Stromal cell of bone marrow (primary cell): ENCODE measurements at places on chromosomes 16 and 17.
A peak's percentile ranks its signal among the peaks of the same experiment; 100 is the strongest.

- DNase-seq = no peak
These were observed 6.8 kb downstream of the PCTP start for GRCh38 chr17:55757659-55758058.

DNA sequence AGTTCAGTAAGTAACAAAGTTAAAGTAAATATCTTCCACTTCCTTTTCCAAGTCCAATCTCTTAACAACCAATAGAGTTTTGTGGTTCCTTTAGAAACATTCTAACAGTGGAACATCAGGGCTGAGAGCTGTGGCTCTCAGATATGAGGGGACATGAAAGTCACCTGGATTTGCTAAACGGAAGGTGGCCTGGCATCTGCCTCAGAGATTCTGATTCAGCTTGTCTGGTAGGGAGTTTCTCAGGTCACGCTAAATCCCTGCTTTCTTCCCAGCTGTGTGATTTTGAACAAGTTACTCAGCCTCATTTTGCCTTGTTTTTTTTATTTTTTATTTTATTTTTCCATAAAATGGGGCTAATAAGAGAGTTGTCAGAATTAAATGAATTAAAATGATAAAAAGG, 411.0 kb upstream of the CDH11 start:
- DNase-seq = no peak

DNA sequence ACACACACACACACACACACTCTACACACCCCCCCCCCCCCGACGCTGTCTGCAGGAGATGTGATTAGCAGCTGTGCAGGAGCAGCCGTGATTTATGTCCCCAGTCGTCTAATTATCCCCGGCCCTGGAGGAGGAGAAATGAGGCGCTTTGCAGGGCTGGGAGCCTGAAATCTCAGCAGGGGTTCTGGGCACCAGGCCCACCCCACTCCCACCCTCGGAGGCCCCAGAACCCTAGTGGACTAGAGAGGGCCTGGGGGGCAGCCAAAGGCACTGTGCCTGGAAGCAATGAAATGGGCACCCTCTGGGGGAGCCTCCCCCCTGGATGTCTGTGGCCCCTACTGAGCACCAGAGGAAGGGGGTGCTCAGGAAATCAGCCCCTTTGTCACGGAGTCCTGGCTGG, 134.2 kb upstream of the CIBAR2 start:
- no peak for DNase-seq

GRCh38 chr16:12258861-12259645, 282.5 kb downstream of the SNX29 start:
- DNase-seq = no peak

GRCh38 chr17:78128551-78129350, at the start of gene TMC6:
Gene TMC6, minus strand, starts transcription at chr17:78128755. Its CDS starts 1,923 bp downstream, at chr17:78126832.
- no peak for DNase-seq

DNA sequence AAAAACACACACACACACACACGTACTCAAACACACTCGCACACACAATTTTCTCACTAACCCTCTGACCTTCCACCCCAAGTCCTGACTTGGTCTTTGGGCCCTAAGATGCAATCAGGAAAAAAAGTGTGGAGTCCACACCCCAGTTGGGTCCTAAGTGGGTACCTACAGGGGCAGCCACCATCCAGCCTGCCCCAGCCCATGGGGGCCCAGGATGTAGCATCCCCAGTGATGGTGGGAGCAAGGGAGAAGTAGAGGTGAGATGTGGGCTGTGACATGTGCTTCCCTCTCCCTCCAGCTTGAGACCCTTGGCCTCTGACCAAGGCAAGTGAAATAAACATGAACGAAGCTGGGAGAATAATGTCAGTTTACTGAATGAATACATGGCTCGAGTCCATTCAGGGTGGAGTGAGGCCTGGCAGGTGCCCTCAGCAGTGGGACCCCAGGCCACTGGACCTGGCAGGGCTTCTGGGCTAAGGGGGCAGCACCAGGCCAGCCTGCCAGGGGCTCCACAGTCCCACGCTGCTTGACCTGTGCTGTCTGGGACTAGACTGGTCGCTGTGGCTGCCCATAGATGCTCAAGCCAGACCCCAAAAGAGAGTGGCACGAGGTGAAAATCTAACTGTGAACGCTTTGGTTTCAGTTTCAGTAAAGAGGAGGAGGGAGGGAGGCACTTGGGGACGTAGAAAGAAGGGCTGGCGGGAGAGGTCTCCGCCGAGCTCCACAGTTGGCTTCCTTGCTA, 73.7 kb downstream of the MRC2 start:
- no peak for DNase-seq

DNA sequence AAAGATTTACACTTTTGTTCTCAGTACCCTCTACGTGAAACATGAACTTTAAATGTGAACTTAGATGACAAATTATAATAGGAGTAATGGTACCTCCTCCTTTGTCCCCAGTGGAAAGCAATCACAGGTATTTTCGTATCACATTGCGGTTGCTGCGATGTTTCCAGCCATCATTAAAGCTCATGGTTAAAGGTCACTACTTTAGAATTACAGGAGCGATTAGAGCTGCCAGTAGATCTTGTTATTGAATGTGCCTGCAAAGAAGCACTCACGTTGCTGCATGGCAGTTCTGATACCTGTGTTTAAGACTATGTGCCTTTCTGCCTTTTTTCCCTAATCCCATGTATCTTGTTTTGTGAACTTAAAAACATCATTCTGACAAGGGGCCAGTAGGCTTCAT, 301.0 kb downstream of the CPPED1 start:
- DNase-seq = no peak

DNA sequence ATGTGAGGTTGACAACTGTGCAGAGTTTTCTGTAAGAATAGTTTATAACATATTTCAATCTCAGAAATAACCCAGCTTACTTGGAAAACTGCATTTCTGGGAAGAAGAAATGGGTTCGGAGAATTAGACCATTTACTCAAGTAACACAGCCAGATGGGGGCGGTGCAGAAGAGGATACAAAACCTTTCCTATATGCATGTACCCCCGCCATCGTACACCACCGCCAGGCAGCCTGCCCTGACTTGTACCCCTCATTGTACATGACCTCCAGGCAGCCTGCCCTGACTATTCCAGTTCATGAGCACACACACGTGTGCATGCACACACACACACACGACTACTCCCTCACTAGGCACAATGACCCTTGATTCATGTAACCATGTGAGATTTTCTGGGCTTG, 154.0 kb downstream of the C16orf78 start:
- DNase-seq = no peak

DNA sequence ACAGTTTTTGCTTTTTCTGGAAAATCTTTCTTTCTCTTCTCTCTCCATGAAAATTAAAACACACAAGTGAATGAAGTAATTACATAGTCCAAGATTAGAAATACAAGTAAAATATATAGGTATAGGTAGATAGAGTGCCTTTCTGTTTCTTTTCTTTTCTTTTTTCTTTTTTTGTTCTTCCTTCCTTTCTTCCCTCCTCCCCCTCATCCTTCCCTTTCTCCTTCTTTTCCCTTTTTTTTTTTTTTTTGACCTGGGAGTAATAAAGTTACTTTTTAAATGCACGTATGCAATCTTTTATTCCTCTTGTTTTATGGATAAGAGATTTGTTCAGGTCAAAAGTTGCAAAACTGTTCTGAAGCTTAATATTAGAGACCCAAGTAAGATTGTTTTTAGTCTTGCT, 34.6 kb upstream of the KCNJ2 start:
- no peak for DNase-seq

GRCh38 chr17:38676706-38677504, 2.1 kb upstream of the EPOP start:
- peak; percentile 71 for DNase-seq

DNA sequence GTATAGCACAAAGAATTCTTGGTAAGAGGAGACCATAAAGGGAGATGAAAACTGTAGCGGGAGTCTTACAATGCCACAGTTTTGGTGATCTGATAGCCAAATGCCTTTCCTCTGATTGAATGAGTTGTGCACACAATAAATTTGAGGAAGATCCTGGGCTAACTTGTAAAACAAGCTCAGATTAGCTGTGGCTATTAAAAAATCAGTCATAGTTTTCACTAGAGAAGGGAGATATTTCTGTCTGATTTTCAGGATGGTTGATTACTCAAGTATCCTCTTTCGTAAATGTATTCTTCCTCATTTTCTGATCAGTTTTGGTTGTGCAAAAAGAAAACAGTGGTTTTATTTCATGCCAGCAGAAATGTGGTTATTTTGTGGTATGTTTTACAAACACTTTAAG, 9.1 kb upstream of the METTL9 start:
- DNase-seq = no peak

DNA sequence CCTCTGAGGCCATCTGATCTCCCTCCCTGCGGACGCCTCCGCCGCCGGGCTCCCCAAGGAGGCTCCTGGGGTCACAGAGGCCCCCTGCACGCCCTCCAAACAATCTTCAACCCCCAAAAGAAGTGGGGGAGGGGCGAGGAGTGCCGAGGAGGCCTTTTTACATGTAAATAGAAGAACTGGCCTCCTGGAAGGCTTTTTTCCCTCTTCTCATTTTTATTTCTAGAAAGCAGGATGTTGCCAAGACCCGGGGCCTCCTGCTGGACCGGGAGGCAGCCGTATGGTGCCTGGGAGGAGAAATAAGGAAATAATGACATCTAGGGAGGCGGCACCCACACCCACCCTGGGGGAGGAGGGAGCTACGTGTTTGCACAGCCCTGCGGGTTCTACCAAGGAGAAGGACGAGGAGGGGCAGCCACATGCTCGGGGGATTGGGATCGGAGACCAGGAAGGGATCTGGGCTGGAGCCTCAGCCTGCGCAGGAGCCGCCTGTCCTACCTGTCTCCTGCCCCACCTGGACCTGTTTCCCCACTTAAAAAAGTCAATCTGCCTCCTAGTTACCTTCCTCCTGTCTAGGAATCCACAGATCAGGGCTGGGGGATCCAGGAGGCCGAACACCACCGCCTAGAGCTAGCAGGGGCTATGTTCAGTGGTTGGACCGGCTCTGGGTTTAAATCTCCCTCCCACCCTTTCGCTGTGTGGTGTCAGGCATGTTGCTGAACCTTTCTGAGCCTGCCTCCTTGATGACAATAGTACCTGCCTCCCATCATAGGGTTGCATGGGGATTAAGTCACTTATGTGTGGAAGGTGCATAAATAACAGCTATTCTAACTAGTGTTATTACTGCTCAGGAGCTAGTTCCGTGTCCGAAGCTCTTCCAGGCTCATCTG, 175.7 kb upstream of the GSE1 start:
- DNase-seq = no peak

DNA sequence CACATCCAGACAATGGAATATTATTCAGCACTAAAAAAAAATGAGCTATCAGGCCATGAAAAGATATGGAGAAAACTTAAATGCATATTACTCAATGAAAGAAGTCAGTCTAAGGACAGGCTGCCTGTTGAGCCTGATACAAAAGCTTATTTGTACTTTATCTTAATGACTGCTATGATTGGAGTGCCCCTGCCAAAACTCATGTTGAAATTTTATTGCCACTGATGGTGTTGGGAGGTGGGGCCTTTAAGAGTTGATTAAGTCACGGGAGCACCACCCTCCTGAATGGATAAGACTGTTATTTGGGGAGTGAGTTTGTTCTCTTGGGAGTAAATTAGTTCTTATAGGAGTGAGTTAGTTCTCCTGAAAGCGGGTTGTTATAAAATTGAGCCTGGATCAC, 9.9 kb downstream of the C17orf67 start:
- no peak for DNase-seq

DNA sequence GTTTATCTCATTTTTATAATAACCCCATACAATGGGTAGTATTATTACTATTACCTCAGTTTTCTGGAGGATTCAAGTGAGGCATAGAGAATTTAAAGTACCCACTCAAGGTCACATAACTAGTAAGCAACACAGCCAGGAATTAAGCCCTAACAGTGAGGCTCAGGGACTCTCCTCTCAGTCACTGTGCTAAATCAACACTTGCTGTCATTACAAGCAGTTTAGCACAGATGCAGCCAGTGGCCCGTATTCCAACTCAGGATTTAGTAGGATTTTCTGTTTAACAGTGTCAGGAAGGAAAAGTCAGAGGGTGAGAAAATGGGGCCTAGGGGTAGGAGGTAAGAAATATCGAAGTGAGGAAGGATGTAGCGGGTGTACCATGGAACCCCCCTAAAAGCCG, 536.9 kb downstream of the TMEM114 start:
- DNase-seq = no peak

GRCh38 chr16:30546115-30546514, 11.5 kb upstream of the ZNF747 start:
- no peak for DNase-seq

DNA sequence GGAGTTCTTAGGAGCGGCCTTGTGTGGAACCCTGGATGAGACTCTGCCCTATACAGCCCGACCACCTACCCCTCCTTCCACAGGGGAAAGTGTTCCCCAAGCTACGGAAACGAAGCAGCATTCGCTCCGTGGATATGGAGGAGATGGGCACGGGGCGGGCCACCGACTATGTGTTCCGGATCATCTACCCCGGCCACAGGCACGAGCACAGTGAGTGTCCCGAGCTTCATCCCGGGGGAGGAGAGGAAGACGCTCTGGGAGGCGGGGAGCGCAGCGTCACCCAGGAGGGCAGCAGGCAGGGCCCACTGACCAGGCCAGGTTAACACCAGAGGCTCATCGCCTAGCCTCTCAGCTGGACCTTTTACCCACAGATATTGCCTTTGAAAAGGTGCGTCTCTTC, 27.8 kb downstream of the SGSM2 start:
- DNase-seq = no peak

DNA sequence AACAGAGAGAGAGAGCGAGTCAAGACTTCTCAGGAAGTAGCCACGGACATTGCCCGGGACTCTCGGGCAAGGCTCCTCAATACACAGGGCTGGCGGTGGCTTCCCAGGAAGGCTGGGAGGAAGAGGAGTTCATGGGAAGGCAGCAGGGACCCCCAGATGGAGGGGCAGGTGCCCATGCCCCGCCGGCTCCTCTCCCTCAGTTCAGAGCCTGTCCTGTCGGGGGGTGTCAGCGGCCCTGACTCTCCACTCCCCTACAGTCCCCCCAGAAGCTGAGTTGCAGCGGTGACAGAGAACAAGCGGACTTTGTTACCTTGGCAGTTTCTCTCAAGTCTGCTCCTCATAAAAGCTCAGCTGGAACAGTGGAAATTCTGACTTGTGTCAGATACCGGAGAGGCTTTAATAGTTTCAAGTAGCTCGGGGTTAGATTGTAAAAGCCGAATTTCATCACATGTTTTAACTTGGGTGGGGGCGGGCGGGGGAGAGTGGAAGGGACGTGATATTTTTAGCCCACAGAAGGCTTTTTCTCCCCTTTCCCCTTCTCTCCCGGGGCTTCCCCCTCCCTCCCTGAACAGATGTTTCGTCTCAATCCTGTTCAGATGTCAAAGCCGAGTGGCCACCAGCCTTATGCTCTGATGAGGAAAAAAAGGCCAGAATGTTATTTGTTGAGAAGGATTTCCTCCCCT, 65.2 kb downstream of the NKD1 start:
- no peak for DNase-seq

- DNase-seq = no peak
These were observed 81.8 kb downstream of the PRKCB start for GRCh38 chr16:23917621-23918020.

GRCh38 chr17:73165616-73166404, 1.0 kb downstream of the SSTR2 start:
- DNase-seq = no peak

- peak; percentile 48 for DNase-seq
These were observed 25.0 kb downstream of the CDK12 start for GRCh38 chr17:39486242-39486641.
